ENCODE measurements at places on chromosomes 2 and 18.

- DNase-seq, result no peak
These were observed 95.1 kb downstream of the USP40 start for GRCh38 chr2:233471291-233472035.

- no peak for DNase-seq
These were observed 97.2 kb upstream of the GLI2 start for GRCh38 chr2:120638450-120638849.

- DNase-seq, result no peak
These were observed 1.7 kb downstream of the NCK2 start for GRCh38 chr2:105746177-105747080.

GRCh38 chr2:218216336-218216673 is 684 bp upstream of the ARPC2 start:
- DNase-seq, result peak; percentile 24

DNA sequence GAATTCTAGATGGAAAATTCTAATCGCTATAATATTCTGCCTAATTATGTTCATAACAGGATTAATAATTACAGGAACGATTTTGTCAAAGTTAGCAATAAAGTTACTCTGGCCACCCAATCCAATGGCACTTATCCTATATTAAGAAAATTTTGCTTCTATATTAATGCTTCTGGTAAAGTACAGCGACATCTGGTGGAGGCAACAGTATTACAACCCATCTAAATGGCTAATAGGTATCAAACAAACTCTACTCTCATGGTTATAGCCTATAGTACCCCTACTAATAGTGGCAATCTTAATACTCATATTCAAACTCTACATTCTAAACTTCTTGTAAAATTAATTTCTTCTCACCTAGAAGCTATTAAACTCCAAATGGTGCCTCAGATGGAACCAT is 1084.7 kb upstream of the LRRTM1 start:
- peak; percentile 0 for DNase-seq

DNA sequence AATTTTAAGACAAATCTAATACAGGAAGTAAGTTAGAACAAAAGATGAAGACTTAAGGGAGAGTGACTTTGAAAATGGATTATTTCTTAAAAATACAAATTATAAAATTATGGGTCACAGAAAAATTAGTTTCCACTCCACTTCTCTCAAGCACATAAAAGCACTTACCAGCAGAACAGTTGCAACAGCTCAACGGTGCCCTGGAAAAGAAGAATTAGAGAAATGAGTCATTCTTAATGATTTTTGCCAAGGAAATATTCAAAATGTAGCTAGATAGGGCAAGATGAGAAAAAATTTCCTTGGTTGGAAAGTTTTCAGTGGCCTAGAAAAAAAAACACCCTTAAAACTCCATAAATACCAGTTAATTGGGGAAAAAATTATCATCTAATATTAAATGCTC is 2185.6 kb upstream of the CELF4 start:
- no peak for DNase-seq

GRCh38 chr2:12828980-12829379 is 112.2 kb downstream of the TRIB2 start:
- DNase-seq, result no peak

DNA sequence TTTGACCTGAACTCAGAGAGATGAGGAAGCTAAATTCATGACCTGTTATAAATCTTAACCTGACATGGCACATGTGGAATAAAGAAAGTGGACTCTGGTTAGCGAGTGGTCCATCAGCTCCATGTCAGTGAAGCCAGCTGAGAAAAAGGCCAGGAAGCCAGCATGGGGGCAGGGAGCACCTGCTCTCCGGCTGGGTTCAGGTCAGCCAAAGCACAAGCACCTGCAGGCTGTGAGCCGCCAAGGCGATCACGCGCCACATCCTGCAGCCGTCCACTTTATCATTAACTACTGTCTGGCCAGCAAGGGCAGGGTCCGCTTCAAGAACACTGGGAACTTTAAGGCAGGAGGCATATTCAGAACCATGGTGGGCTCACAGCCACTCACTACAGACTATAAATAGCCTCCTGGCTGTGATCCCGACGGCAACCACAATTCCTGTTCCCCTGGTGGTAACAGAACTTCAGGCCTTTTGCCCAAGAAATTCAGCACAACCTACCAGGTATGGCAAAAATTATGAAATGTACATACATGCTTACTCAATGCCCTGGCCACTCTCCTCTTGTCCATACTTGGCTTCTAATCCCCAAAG is 35.5 kb downstream of the ACVR1 start:
- no peak for DNase-seq

DNA sequence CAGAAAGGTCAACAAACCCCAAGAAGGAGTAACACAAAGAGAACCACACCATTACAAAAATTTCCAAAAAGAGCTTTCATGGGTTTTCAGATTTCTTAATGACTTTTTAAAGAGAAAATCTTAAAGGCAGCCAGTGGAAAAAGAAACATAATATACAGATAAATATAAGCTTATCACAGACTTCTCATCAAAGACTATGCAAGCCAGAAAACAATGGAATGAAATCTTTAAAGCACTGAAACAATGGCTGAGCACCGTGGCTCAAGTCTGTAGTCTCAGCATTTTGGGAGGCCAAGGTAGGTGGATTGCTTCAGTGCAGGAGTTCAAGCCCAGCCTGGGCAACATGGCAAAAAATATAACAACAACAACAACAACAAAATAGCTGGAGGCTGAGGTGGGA is 237.4 kb downstream of the CYP26B1 start:
- no peak for DNase-seq

DNA sequence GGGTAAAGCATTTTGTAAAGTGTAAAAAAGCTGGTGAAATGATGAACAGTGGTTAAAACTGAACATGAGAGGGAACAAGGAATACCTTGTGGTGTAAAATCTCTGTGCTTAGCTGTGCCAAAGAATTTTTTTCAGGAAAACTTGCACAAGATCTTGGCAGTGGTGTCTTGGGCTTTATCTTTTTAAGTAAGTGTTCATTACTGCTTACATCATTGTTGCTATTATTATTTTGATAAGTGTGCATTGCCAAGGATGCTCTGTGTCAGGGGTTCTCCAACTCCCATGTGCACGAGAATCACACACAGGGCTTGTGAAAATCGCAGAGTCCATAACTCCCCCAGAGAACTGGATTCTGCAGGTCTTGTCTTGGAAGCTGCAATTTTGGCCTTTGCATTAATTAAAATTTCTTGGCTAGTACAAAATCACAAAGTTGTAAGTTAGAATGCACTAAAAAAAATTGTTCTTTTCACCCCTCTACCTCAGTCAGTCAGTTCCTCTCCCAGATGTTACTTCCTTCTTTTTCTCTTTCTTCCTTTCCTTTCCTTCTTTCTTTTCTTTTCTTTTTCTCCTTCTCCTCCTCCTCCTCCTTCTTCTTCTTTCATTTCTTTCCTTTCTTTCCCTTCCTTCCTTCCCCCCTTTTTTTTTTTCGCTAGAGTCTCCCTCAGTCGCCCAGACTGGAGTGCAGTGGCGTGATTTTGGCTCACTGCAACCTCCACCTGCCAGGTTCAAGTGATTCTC is 37.8 kb downstream of the GATA6 start:
- no peak for DNase-seq

GRCh38 chr2:38152035-38152434 is 76.1 kb upstream of the CYP1B1 start:
- no peak for DNase-seq

Data from RKO (cell line).